ENCODE measurements at places on chromosomes 3 and 15.

DNA sequence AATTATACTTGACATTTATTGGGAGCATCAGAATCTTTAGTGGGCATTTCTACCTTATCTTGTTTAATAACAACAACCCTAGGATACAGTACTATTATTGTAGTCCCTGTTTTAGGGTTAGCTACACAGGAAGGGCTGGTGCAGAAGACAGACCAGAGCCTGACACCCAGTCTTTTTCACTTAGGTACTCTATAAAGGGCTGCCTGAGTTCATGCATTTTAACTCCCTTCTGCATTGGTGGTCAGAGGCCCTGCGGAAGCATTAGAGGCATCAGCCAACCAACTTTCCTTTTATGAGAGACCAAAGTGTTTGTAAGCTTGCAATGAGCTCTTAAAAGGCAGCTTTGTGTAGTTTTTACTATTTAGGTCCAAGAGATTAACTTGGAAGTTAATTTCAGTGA, 105.4 kb downstream of the PLCL2 start:
- DNase-seq, result no peak

- DNase-seq, result no peak
Observed at GRCh38 chr3:140911822-140912221, 29.8 kb upstream of the SLC25A36 start.

DNA sequence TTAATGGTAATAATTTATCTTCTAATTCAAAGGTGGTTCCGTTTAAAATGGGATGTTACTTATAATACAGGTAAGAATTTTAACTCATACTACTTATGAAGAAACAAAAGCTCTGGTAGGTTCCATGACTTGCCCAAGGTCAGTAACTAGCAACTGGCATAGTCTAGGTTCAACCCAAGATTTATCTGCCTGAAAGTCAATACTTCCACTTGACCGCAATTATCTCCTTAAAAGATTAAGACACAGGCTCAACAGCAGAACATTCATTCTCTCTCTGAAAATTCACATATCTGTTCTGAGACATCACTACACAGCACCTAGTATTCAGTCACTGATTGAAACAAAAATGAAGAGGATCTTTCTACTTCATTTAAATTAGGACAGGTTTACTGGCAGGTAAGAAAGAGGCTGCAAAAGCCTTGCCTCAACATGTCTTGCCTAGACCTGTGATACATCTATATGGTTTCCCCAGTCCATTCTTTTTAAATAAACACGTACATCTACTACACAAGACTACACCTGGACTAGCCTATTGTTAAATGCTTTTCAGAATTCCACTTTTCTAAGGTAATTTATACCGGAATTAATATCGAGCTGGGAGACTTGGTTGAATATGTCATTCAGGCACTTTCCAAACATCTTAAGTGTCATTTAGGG, 1.2 kb downstream of the CSNK1G1 start:
- no peak for DNase-seq

GRCh38 chr3:64063207-64063982, 40.1 kb upstream of the PSMD6 start:
- DNase-seq, result no peak

DNA sequence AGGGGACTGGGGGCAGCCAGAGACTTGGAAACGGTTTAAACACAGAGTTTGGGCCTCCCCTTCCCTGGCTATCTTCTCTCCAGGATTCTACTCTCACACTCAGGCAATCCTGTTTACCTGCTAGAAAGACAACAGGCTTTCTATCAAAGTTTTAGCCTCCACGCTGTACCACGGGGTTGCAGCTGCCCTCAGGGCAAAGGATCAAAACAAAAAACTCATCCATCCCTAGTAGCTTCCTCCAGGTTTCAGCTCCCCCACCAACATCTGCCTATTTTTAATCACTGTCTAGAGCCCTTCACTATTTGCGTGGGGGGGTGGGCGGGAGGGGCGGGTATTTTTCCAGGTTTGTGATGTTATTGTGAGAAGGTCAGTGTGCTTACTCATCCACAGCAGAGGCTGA, 286.8 kb upstream of the TRIM42 start:
- DNase-seq, result no peak

DNA sequence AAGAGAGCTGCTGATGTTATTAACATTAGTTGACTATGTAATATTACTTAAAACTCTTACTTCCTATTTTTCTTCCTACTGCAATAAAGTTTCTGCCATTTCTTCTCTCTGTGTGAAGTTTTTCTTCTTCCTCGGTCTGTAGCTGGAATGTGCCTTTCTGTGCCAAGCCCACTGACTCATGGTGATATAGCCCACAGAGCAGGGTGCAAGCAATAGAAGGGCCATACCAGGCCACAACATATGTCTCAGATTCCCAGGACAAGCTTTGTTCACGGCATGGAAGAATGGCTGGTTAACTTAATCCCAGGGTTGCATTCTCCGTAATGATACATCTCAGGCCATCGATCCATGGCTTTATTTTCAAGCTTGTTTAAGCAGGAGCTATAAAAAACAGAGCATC, 815.3 kb downstream of the TUSC7 start:
- DNase-seq, result no peak

DNA sequence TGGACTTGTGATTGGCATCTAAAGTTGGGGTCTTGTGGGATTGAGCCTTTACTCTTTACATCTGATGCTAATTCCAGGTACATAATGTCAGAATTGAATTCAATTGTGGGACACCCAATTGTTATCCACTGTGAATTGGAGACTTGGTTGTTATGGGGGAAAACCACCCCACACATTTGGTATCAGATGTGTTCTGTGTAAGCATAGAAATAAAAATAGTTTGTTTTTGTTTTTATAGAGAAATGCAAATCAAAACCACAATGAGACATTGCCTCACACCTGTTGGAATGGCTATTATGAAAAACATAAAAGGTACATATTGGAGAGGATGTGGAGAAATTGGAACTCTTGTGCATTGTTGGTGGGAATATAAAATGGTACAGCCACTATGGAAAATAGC, 58.5 kb downstream of the CPA3 start:
- no peak for DNase-seq

DNA sequence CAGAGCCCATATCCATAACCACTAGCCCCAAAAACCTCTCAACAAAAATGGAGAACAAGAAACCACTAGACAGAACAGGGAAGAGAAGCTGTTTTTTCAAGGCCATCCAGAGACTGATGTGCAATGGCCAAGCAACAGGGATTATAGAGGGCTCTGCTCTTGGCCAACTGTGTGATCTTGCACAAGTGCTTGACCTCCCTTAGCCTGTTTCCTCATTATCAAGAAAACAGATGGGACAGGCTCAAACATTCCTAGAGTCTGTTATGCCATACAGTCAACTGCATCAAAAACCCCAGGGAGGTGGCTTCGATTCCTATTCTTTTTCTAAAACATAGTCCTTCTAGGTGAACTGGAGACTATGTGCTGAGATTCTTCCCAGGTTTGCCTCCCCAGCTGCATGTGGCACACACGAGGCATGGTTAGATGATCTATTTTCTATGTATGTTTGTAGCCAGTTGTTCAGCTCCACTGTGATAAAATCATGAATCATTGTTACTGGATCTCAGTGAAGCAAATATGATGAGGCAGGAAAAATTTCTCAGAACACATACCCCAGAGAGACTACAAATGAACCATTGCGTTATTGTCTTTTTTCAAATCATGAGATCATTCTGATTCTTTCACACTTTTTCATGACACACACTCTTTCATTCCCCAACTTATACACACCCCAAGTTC, 132.9 kb upstream of the TGFBR2 start:
- DNase-seq, result no peak

- no peak for DNase-seq
Observed at GRCh38 chr15:100030586-100031229, 297.5 kb upstream of the LYSMD4 start.

DNA sequence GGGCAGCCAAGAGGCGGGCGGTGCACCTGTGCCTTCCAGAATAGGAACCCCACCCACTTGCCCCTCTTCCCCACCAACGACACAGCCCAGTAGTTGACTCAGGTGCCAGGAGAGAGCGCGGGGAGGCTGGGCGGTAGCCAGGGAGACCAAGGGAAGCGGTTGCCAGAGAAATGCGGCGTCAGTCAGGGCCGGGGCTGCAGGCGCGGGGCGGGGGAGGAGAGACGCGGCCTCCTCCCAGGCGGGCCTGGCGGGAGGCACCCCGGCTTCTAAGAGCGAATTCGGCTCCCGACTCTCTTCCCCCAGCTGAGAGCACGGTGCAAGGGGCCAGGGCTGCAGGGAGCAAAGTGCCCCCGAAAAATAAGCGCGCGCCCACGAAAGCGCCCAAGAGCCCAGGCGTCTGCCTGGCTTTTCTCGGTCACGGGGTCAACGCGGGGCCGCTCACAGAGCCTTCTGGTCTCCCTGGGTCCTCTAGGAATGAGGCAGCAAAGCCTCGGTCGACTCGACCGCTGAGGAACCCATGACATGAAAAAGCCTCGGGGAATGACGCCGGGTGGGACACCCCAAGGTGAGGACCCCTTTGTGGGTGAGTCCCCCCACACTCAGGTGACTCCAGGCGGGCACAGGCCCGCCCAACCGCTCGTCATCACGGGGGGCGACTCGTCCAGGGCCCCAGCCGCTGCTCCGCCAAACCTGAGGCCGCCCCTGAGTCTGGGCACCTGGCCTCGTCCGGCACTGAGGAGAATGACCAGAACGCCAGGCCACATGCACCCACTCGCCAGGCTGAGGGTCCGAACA, 716 bp downstream of the CPEB1 start:
- DNase-seq, result no peak

GRCh38 chr3:57787867-57788623, 31.9 kb downstream of the SLMAP start:
- no peak for DNase-seq

DNA sequence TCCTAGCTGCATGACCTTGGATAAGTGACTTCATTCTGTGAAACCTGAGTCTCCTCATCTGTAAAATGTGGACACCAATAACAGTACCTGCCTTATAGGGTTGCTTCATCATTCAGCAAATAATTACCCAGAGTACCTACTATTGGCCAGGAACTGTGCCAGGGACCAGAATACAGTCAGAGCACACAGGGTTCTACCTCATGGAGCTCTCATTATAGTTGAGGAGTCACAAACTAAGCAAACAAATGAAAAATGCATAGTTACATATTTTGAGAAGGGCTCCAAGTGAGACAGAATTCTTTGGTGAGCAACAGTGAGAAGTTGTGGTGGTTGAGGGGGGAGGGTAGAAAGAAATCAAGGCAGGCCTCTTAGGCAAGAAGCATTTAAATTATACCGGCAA, 308.6 kb upstream of the WNT5A start:
- no peak for DNase-seq

- DNase-seq, result peak; percentile 78
Observed at GRCh38 chr3:77931255-77932009, 891.5 kb downstream of the ROBO2 start.

DNA sequence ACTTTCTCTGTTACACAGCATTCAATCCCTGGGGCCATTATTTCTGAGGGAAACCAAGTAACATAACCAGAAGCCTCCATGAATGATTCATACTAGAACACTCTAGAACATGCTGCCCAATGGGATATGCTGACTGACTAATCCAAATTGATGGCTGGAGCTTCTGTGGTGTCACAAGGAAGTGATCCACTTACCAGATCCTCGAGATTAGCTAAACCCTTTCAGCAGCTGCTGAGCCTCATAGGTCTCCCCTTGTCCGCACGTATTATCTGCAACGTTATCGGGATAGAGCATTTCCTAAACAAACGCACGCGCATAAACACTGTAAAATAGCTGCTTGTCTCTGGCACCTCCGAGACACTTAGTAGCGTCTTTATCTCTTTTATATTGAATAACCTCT, 61.2 kb upstream of the PROK2 start:
- no peak for DNase-seq

GRCh38 chr3:183764847-183765731, 60.3 kb downstream of the MAP6D1 start:
- DNase-seq, result no peak

DNA sequence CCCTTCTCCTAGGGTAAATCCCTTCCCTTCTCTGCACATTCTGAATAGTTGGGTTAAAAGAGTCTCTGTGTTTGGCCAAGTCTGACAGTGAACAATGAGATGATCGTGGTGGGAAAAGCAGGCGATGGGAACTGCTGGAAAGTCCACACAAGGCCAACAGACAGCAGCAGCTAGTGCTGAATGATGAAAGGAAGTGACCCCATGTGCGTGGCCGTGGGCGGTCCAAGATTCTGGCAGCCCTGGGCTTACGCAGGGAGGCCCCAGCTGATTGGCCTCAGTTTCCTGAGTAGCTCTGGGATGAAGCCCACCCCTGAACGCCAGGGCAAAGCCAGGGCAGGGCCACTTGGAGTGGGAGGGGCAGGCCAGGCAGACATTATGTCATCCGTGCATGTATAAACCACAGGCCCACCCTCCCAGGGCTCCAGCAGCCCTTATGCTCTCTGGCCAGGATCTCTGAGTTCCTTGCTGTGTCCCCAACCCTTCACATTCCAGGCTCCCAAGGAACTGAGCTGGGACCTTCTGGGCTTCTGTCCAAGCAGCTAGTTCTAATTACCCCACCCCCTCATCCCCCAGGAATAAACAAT, 57.8 kb downstream of the CDC25A start:
- no peak for DNase-seq

DNA sequence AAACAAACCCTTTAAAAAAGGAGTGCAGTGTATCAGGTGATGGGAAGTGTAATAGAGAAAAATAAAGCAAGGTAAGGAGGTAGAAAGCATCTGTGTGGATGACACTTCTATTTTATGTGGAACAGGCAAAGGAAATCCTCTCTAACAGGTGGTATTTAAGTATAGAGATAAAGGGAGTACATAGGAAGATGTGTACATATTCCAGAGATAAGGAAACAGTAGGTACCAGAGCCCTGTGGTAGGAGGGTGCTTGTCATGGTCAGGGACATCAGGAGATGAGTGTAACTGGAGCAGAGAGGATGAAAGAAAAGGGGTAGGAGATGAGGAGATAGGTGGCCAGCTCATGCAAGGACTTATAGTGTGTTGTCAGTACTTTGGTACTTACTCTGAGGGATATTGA, 65.8 kb downstream of the CHST2 start:
- no peak for DNase-seq

DNA sequence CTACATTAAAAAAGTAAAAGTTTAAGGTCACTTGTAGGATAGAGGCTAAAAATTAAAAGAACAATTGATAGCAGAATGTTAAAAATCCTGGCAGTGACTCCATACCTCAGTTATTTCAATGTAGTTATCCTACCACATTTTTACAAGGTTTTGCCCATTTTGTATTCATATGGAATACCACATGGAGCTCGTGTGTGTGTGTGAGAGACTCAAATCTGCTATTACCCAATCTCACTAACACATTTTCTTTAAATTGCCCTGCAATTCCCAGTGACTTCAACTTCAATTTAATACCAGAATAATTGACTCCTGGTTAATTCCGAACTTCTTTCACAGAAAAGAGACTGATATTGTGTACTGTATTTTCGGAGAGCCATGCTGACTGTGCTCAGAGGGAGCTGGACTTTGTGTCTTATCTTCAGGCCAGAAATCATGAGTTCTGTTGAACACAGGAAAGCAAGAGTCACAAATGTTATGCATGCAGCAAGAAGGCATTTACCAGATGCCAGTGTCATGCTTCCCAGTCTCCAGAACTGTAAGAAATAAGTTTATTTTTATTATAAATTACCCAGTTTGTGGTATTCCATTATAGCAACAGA, 529.0 kb upstream of the NECTIN3 start:
- no peak for DNase-seq
